ENCODE measurements at places on chromosomes 2 and 18.

GRCh38 chr18:12072996-12073395 lies 20.6 kb upstream of the ANKRD62 start:
- no peak for DNase-seq

DNA sequence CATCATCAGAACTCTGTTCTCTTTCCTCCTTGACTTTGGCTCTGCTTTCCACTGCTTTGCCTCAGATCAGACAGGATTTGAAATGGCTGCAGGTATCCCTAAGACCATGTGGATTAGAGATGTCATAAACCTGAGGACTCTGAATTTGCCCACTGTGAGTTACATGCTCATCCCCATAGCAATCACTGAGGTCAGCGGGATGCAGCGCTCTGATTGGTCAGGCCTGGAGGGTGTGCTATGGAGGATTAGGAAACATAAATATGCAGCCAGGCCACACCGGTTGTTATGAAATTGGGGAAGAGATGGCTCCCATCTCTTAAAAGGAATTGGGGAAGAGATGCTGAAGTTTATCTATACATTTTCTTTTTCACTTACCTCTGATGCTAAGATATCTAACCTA lies 73.7 kb upstream of the DNAJC10 start:
- DNase-seq, result peak; percentile 39

GRCh38 chr2:45946023-45946422 lies 294.5 kb downstream of the PRKCE start:
- peak; percentile 90 for DNase-seq

- DNase-seq, result no peak
These were observed 59.5 kb upstream of the ID2 start for GRCh38 chr2:8622199-8622911.

DNA sequence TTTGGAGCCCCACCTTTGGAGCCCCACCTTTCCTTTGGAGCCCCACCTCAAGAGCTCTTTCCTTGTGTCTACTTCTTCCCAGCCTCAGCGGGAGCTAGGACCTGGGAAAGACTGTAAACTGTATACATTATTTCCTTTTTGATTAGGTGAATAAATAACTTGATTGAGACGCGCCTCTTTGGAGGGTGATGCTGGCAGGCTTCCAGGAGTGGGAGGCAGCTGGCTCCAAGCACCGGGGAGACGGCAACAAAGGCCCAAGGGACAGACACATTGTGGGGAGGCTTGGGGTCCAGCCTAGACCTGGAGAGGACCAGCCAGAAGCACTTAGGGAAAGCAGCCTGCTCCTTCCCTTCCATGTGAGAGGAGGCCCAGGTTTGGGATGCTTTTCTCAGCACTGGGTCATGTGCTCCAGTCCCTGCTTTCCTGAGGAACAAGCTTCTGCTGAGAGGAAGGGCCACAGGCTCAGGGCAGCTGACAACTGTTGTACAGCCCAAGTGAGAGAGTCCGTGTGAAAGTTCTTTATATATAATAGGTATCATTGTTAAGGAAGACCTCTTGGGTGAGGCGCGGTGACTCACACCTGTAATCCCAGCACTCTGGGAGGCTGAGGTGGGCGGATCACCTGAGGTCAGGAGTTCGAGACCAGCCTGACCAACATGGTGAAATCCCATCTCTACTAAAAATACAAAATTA lies 297.2 kb upstream of the SLC14A2 start:
- DNase-seq, result no peak

All from astrocyte of the spinal cord (primary cell).